ENCODE measurements at places on chromosomes 4 and X.

DNA sequence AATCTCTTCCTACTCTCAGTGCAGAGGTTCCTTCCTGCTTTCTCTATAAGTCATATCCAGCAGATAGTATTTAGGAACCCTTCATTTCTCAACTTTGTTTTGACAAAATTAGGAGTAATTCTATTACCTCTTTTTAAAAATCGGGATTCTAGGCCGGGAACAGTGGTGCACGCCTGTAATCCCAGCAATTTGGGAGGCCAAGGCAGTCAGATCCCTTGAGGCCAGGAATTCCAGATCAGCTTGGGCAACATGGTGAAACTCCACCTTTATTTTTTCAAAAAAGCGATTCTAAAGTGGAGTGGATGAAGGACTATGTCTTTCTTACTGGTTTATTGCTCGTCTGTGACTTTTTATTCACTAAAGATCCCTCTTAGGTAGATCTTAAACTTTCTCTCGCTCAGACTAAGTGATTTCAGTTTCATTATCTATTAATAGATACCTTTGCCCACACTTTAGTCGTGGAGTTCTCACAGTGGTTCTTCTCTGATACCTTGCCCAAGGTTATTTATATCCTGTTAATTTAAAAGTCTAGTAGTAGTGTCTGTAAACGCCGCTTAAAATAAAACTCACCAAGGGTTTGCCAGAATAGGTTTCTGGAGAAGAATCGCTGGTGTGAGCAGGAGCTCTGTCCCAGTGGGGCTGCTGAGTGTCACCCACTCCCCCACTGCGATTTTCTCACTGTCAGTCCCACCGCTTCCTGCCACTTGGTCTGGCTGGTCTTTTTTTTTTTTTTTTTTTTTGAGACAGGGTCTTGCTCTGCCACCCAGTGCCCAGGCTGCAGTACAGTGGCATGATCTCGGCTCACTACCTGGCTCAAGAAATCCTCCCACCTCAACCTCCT, 27.0 kb upstream of the TMEM131L start:
- peak; percentile 68 for DNase-seq

GRCh38 chr4:55378617-55379467, 16.9 kb upstream of the TMEM165 start:
- DNase-seq, result no peak

DNA sequence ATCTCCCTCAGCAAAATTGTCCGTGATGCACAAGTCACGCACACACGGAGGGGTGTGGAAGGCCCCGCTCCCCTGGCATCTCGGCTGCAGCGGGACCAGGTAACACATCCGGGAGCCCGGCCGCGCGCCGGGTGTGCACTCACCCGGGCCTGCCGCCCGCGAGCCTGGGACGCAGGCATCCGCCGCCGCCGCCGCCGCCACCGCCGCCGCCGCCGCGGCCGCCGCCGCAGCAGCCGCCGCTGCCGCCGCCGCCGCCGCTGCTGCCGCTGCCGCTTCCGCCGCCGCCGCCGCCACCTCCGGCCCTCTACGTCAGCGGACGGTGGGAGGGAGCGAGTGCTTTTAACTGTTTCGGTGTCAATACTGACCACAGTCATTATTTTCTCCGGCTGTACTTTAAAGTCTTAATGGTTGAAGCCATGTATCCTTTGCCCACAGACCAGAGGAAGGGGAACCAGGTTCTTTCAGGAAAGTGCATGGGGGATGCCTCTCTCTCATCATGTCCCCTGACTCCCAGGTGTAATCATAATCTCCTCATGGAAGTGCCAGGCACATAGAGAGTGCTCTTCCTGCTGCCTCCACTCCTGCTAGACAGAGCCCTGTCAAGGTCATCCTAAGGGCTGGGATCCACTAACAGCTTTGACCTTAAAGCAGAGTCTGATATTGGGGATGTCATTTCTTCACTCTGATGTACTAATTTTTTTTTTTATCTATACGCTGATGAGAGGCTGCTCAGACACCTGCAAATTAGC, 38.0 kb downstream of the MAGEE2 start:
- peak; percentile 40 for DNase-seq

GRCh38 chr4:48813964-48814363, 16.9 kb upstream of the OCIAD1 start:
- DNase-seq, result peak; percentile 39

DNA sequence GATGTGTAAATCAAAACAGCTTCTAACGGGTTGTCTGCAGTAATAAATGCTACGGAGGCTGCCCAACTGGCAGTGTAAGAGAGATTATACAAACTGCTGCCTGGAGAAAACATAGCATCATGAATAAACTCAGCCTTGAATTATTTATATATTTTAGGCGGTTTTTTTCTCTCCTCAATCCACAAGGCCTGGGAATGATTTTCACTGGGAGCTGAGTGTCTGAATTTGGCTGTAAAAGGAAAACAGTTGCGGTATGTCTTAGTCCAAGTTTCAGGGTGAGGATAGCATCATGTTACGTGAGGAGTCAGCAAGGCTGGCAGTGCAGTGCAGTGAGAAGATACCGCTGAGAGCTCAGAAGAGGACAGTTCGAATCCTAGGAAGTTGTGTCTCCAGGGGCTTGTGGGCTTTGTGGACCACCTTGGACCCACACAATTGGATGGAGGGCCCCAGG, 291.5 kb upstream of the BOD1L1 start:
- no peak for DNase-seq

- DNase-seq, result no peak
Observed at GRCh38 chrX:30874851-30875250, 14.2 kb downstream of the TAB3 start.

DNA sequence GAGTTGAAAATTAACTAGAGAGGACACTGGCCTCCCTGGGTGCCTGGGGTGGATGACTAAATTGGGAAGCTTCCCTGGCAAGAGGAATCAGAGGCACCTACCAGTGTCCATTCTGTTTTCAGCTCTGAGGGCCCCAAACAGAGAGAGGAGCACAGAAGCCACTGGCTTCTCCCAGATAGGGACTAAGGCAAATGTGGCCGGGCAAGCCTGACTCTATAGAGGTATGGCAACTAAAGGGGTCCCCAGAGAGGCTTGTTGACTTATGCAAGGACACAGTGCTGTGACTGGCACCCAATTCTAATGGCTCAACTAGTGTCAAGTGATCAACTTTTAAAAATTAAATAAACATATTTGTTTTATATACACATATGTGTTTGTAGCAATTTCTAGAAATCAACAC, 17.2 kb downstream of the TRPC3 start:
- DNase-seq, result no peak

- peak; percentile 38 for DNase-seq
Observed at GRCh38 chr4:25441519-25442117, 64.6 kb downstream of the ANAPC4 start.

- DNase-seq, result no peak
Observed at GRCh38 chr4:88223516-88223915, 60.8 kb downstream of the PPM1K start.

All from RPMI8226 (cell line).